CD8-positive, alpha-beta memory T cell (primary cell): ENCODE measurements at places on chromosomes 6 and 20.

DNA sequence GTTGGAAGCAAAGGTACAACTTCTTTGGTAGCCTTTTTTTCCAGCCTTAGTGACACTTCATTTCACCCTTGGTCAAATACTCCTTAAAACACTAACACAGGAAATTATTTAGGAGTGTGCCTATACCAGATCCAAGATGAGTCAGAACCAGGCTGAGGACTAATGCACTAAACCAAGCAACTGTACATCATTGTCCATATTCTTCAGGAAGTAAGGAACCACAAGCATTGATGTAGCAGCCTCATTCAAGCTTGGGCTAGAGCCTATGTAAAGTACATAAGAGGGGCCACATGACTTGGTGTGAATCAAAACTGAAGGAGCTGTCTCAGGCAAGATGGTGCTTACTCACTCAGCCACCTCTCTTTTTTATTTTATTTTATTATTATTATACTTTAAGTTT is 20.7 kb upstream of the ADGB start:
- DNase-seq = no peak

GRCh38 chr20:29740601-29740950 is 1516.9 kb upstream of the DEFB115 start:
- no peak for DNase-seq

GRCh38 chr20:53165452-53165851 is 193.3 kb downstream of the TSHZ2 start:
- DNase-seq = no peak

DNA sequence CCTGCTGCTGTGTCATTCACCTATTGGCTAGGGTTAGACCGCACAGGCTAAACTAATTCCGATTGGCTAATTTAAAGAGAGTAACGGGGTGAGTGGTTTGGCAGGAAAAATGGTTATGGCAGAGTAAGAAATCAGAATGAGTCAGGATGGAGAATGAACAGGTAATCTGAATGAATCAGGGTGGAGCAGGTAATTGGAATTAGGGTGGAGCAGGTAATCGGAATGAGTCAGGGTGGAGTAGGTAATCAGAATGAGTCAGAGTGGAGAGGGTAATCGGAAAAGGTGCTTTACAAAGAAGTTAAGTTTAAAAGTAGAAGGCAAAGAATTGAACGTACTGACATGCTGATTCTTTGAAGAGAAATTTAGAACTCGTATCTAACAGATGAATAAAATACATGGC is 11.7 kb downstream of the SLC35A1 start:
- no peak for DNase-seq

GRCh38 chr6:32148289-32149091 is 3.2 kb downstream of the PRRT1 start:
- peak; percentile 80 for DNase-seq

GRCh38 chr6:113414511-113414910 is 442.6 kb upstream of the MARCKS start:
- no peak for DNase-seq

DNA sequence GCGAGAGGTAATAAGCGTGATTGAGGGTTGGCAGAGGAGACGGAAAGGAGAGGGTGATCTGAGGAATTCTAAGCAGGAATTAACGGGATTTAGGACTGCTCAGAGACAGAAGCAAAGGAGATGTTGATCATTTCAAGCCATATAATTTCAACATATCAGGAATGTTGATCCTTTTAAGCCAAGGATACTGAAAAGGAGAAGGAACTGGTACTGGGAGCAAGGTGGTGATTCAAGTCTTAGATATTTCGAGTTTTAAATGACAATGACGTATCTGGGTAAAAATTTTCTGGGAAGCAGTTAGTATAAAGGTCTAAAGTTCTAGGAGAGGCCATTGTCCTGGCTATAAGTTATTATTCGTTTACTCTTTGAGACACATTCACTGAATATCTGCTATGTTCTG is 91.3 kb upstream of the OGFRL1 start:
- DNase-seq = no peak

- no peak for DNase-seq
Observed at GRCh38 chr6:83258517-83258916, 65.4 kb downstream of the RWDD2A start.

GRCh38 chr6:112443179-112444065 is 96.3 kb downstream of the RFPL4B start:
- no peak for DNase-seq

- no peak for DNase-seq
Observed at GRCh38 chr6:21965016-21965415, 331.8 kb downstream of the PRL start.

DNA sequence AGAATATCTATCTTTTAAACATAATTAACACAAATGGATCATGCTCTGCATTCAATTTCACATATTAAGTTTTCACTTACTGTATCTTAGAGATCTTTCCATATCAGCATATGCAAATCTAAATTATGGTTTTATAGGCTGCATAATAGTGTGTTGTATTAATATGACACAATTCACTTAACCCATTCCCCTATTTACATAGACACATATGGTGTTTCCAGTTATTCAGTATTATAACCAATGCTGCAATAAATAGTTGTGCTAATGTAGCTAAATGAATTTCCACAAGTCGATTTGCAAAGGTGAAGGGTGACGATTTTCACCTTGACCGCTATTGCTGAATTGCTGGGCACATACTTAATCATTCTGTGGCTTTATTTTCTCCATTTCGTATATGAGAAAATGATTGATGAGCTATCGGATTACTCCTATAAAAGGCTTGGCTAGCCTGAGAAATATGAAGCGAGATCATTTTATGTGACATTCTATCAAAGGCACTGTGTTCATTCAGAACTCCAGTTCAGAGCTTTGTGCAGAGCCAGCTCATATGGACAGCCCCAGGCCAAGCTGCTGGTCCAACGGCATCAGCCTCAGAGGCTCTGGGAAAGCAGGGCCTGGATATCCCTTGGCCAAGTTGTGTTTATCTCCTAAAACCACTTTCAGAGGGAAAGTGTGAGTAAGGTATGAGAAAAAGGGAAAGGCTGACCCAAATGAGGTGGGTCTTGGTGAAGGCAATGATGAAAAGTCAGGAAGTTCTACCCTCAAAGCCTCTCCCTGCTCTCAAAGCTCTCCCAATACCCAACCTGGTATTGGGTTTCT is 50.8 kb downstream of the GFOD1 start:
- DNase-seq = no peak

DNA sequence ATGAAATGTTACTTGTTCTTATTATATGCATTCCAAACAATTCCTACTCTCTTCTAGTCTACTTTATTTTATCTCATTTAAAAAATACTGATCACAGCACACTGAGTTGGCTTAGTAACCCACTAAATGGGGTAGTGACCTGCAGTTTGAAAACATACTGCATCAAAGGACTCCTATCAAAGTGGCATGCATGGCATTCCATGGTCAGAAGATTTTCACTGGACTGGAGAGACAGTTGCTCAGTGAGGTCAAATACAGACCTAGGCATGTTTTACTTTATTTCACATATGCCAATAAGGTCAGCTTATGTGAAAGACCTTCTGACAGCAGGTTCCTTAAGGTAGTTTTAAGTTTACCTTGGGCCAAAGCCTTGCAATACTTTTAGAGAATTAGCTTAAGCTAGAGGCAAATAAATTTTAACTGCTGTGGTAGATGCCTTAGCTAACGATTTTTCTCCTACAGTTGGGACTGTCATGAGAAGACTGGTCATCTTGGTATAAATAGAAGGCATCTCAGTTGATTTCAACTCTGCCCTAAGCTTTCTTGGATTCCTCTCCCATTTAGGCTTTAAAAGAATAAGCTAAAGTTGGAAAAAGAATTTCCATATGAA is 35.1 kb downstream of the TPD52L1 start:
- no peak for DNase-seq

GRCh38 chr6:158938220-158938619 is 61.8 kb downstream of the RSPH3 start:
- no peak for DNase-seq

DNA sequence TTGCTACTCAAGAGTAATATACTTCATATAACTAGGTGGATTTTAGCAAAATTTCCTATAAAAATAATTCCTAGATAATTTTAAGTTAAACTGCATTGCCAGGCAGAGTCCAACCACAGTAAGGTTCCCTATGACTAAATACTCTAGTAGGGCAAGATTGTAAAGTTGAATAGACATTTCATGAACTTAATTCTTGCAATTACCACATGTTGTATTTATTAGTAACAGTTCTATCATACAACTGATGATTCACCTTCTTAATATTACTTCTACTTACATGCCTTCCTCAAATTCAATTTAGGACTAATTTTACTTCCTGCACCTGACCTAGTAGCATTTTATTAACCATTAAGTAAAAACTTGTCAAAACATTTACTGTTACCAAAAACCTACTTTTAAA is 266.7 kb upstream of the THEMIS start:
- DNase-seq = no peak

GRCh38 chr20:36017048-36017951 is 48.9 kb downstream of the CNBD2 start:
- DNase-seq = no peak

DNA sequence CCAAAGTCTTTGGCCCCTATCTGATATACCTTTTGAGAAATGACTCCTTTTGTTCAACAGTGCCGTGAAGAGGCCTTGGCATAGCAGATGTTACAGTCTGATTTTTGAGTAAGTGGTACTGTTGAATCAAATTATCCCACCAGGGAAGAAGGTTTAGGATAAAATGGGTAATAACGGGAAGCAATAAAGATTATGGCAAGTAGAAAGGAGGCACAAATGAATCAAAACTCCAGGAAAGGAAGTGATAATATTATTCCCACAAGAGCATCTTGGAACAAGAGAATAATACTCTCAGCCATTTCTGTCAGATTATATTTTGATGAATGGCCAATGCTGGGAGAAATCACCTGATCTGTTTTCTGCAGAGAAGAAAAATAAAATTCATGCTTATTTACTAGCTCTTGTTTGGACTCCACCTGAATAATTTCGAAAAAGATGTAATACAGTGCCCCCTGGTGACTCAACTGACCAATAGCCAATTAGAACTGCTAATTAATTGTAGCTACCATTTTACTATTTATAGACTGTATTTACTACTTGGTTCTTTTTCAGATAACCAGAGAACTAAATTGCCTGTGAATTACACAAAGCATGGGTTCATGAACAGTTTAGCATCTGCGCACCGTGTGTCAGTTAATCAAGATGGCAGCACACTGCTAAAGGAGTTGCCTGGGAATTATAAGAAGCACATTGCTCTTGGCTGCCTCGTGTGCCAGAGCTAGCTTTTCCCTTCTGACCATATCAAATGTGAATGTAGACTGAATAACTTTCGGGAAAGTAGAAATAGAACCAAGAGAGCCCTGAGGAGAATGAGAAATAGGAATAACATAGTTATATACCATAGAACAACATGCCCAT is 78.5 kb upstream of the TRDN start:
- no peak for DNase-seq

GRCh38 chr20:12269579-12269978 is 351.9 kb downstream of the BTBD3 start:
- no peak for DNase-seq

- DNase-seq = no peak
Observed at GRCh38 chr6:73455865-73456629, 4.0 kb upstream of the CGAS start.

- no peak for DNase-seq
Observed at GRCh38 chr20:48338717-48339116, 489.1 kb downstream of the PREX1 start.

DNA sequence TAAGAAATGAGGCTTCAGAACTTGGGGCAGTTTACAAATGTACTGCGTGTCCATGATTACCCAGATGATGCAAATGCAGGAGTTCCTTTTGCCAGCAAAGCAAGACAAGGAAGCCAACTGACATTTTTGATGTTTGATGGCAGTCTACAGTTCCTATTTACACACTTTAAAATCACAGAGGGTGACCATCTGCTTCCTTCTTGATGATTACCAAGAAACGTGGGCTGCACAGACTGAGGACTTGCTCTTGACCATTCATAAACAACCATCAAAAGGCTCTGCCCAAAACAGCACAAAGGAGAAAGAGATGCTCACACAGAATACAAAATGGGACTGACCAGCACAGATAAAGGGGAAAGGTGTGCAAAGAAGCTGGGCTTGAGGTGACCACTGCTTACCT is 79.8 kb upstream of the TRAF3IP2 start:
- DNase-seq = no peak

DNA sequence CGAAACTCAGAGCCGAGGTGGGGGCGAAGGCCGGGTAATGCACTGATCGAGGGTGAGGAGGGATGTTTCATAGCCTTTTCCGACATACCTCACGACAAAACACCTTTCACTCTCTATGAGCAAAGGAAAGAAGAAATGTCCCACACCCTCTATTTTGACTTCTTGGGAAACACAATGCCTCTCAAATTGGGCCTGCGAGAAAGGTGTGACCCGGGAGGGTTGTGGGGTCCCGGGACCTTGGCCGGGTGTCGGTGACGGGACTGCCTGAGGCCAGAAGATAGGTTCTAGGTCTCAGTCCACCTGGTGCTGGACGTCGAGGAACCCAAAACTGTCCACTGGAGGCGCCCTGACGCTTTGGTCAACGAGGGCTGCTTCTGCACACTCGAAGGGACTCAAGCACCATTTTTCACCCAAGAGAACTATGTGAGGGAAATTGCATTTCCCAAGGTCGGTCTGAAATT is 41.1 kb upstream of the OSTM1 start:
- no peak for DNase-seq

DNA sequence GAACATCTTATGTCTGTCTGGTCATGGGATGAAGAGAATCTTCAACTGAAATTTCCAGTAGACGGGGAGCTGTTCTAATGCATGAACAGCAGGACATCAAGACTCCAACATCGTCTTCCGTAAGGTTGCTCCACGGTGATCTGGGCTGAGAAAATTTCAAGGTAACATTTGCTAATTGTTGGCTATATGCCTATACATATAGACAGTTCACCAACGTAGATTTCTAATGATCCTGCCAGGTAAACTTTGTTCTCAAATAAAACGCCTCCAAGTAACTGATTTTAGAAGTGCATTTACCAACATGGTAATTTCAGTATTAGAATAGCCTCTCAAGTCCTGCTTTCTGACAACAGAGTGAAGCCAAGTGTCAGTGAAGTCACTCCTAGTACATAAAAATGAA is 11.3 kb upstream of the PXDC1 start:
- DNase-seq = no peak
